ENCODE measurements at places on chromosomes 1 and 21.

- no peak for DNase-seq
Measured at GRCh38 chr21:37766129-37766528, 150.1 kb downstream of the KCNJ6 start.

- DNase-seq = no peak
Measured at GRCh38 chr21:15134701-15135470, 70.1 kb upstream of the NRIP1 start.

DNA sequence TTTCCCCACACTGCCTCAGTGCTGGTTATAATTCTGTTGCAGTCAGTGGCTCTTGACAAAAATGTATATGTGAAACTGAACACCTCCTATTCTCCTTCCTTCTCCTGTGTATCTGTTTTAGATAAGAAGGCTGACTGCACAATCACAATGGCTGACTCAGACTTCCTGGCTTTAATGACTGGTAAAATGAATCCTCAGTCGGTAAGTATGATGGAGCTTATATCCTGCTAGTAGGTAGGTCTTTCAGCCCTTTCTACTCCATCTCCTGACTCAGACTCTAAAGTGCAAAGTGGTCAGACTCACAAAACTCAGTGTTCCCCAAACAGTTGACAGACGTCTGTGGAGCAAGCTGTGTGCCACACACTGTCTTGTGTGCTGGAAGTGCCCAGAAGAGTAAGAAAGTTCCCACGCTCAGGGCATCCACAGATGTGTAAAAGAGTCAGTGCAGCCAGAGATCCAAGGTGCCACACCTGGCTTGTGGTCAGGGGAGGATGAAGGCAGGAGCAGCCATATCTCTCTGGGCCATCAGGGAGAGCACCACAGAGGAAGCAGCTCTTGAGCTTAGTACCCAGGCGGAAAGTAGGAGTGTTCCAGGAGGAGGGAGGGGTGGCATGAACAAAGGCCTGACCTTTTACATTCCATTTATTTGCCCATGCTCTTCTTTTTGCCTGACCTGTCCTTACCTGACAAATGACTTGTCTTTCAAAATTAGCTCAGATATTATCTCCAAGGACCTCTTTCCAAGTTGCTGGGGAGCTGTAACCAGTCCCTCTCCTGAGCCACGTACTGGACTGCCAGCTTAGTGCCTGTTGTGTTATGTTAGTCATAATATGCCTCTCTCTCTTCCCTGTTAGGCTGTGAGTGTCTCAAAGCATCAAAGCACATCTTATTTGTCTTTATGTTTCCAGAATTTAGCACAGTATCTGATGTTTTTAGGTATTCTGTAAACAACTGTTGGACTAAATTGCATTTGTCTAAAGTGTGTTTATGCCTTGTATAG lies 14.0 kb upstream of the PODN start:
- no peak for DNase-seq

GRCh38 chr1:29579821-29580425 lies 343.6 kb downstream of the PTPRU start:
- peak; percentile 68 for DNase-seq

GRCh38 chr1:240329443-240329842 lies 237.8 kb downstream of the FMN2 start:
- DNase-seq = no peak

GRCh38 chr1:17616731-17617279 lies 77.3 kb downstream of the ARHGEF10L start:
- DNase-seq = no peak

DNA sequence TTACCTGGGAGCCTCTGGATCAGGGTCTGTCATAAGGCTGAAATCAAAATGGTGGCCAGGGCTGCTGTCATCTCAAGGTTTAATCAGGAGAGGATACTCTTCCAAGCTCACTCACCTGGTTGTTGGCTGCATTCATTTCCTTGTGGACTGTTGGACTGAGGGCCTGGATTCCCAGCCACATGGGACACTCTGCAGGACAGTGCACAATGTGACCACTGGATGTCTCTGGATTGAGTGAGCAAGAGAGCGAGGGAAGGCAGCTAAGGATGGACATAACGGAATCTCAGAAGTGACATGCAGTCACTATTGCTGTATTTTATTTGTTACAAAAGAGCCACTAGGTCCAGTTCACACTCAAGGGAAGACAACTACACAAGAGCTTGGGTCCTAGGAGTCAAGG lies 229.1 kb downstream of the S1PR1 start:
- no peak for DNase-seq

DNA sequence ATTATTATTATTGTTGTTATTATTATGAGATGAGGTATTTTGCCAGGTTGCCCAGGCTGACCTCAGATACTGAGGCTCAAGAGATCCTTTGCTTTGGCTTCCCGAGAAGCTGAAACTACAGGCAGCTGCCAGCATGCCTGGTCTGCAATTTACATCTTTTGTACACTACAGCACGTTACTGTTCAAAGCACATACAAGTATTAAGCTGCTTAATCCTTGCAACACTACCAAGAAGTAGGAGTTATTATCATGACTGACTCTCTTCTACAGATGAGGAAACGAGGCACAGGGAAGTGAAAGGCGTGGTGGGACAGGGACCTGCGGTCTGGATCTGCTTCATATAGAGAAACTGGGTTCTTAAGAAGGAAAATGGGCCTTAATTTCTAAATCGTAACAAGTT lies 11.6 kb downstream of the ERG start:
- DNase-seq = no peak

- no peak for DNase-seq
Measured at GRCh38 chr21:39317134-39318090, 4.0 kb upstream of the BRWD1 start.

DNA sequence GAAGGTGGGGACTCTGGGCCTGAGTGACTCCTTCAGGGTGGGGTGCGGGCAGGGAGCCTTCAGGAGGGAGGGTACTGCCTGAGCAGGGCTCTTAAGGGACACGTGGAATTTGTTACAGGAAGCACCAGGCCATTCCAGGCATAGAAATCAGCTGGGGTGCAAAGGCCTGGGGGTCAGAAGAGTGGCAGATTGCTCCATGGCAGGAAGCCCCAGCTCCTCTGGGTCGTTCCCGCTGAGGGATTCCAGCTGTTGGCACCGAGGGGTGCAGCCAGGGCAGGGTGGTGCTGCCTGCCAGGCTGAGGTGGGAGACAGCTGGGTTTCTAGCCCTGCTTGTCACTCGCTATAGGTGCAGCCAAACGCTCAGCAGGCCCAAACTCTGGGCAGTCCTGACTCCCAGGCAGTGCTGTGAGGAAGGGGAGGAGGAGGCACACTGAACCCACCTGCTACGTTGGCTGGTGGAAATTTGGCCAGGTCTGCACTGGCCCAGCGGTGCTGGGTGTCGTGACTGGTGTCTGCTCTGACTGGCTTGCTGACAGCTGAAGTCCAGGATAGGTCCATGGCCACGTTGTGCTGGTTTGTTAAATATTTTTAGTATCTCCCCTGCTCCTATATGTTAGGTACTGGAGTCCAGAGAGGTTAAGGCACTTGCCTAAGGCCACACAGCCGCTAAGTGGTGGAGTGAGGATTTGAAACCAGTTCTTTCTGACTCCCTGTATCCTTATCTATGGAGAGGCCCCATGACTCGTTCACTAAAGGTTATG lies 19.3 kb downstream of the TNFRSF1B start:
- no peak for DNase-seq

DNA sequence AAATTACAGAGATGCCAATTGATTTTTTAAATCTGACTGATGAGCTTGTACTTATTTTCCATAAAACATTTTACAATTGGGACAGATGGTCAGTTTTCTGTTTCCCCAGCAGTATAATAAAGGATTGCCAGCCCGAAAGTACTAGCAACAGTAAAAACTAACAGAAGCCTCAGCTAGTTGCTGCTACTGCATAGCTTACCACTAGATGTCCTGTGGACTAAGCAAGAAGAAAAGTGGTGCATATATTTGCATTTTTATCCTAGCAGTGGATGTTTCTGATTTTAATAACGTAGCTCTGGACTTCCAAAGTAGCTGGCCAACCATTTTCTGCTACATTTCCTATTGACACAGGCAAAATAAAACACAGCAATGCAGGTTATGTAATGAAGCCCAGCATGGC lies 241.5 kb downstream of the BARHL2 start:
- DNase-seq = no peak

Data from urothelium cell line (cell line).